Activated CD8-positive, alpha-beta memory T cell treated with anti-CD3 and anti-CD28 coated beads for 1 hour (primary cell): ENCODE measurements at places on chromosomes 6 and 20.

GRCh38 chr20:18240997-18241396, 47.3 kb upstream of the ZNF133 start:
- no peak for DNase-seq

DNA sequence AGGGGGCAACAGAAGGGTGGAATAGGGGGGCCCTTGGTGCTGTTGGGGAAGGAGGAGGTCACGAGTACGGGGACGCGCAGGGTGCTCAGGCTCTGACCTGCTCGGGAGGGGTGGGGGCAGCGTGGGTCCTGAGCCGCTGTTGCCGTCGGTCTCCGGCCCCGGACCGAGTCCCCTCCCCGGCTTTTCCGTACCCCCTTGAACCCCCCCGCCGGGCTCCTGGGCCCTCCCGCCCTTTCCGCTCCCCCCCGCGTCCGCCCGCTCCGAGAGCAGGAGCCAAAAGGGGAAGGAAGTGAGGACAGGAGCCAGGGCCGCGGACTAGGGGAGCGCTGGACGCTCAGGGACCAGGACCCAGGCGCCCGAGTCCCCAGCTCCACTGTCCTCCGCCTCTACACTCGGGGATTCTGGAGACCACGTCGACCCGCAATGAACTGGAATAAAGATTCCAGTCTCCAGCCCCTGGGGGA, at the start of gene RGL2:
Gene RGL2, minus strand, starts transcription at position 170 of the 464 bp plus-strand sequence. CDS start 332 bp downstream, outside the sequence.
- no peak for DNase-seq

DNA sequence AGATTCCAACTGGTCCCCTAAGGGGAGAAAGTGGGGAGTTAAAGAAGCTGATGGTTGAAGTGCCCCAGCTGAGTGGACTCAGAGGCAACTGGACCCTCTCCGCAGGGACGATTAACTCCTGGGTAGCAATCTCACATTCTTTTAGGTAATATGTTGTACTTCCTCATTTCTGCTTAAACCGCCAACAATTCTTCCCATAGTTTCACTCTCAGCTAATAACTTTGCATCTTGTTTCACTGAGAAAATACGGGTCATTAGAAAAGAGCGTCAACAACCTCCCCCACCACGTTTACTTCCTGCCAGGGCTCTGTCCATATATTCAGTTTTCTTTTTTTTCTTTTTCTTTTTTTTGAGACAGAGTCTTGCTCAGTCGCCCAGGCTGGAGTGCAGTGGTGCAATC, 39.5 kb upstream of the CHD6 start:
- DNase-seq = no peak

DNA sequence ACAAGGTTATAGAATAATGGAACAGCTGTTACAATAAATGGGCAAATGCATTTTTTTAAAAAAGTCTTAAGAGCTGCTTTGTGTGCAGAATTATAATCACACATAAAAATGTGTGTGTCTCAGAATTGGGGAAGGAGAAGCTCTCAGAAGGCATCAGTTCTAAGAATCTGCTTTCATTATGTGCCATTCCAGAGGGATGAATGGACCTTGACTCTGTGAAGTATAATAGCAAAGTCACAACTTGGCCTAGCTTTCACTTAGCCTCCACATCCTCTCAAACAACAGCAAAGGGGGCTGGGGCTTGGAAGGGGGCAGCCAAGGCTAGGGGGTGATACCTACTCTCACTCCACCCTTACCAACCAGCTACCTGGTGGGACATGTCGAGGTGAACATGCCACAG, 265.0 kb downstream of the CDC5L start:
- DNase-seq = no peak

DNA sequence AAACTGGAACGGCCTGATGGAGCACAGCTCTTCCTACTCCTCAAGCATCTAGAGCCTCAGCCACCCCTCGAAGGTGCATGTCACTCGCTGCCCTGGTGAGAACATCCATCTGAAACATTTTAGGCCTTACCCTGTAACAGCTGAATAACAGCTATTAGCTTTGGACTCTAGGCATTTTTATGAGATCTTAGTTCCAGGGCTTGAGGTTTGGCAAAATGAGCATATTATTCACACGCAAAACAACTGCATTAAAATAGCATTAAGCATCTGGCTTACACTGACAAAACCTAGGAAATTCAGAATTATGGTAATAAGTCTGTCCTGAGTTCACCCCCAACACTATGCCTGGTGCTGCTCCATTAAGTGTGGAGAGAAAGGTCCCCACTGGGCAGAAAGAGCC, 56.1 kb downstream of the ADAT2 start:
- DNase-seq = no peak

GRCh38 chr20:11020712-11021111, 346.9 kb upstream of the JAG1 start:
- no peak for DNase-seq

DNA sequence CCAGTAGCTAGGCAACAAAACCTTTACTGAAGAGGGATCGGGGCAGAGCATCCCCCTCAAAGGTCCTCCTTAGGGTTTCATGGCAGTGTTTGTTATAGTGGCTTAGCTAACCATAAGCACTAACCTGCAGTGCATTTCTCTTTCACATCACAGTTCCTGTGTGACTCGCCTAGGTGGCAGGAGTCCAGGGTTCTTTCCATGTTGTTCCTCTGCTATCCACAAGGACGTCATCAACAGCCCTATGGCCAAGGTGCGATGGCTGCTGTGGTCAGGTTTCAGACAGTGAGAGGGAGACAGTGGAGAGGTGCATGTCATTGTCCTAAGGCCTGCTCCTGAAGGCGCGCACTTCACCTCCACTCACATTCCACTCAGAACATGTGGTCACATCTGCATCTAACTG, 38.8 kb upstream of the FOXA2 start:
- DNase-seq = no peak

GRCh38 chr20:40933758-40934157, 94.9 kb upstream of the TOP1 start:
- DNase-seq = no peak

GRCh38 chr6:47844881-47845280, 63.0 kb downstream of the OPN5 start:
- DNase-seq = no peak

DNA sequence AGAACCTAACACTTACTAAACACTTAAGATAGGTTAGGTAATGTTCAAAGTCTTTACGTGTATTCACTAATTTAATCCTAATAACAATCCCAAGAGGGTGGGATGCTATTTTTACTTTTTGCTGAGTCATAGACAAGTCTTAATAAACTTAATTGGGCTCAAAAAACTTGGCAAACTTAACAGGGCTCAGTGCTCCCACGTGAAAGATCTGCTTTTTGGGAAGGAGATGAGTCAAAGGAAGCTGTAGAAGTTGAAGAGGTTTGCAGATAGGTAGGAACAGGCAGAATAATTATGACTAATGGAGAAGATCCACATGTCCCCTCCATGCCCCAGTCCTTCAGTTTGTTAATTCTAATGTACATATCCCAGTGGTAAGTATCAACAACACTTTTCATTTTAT, 44.5 kb upstream of the STMND1 start:
- no peak for DNase-seq

GRCh38 chr6:167572106-167572505, 247.2 kb downstream of the TTLL2 start:
- no peak for DNase-seq

- DNase-seq = no peak
These were observed 11.7 kb downstream of the SLC13A3 start for GRCh38 chr20:46639587-46639986.

DNA sequence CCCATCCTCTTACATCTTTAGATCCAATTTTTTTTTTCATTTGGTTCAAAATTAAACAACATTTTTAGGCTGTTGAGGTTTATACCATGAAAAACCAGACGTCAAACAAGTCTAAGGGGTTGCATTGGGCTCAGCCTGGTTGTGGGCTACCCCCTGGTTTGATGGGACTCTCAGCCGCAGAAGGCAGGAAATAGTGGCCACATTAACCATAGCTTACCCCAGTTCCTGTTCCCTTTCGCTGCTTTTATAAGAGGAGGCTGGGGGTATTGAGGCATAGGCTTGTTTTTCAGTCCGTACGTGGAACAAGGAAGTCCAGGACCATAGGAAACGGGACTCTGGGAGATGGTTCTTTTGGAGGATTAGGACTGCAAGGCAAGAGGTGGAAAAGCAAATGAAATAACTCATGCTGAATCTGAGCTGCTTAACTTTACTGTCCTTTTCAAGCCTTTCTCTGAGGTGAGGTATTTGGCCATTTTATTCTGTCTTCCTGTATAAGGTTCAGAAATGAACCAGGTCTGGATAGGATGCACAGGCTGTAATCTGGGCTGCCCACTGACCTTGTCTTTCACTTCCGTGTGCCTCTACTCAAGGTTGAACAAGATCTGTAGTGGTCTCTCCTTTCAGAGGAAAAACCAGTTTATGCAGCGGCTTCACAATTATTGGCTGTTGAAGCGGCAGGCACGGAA, 7.7 kb downstream of the BRPF3 start:
- no peak for DNase-seq

- no peak for DNase-seq
These were observed 79.8 kb upstream of the EYS start for GRCh38 chr6:65786815-65787214.

GRCh38 chr20:5140195-5140594, 13.4 kb downstream of the CDS2 start:
- no peak for DNase-seq

- no peak for DNase-seq
These were observed 160.4 kb downstream of the TPBG start for GRCh38 chr6:82524031-82524430.

DNA sequence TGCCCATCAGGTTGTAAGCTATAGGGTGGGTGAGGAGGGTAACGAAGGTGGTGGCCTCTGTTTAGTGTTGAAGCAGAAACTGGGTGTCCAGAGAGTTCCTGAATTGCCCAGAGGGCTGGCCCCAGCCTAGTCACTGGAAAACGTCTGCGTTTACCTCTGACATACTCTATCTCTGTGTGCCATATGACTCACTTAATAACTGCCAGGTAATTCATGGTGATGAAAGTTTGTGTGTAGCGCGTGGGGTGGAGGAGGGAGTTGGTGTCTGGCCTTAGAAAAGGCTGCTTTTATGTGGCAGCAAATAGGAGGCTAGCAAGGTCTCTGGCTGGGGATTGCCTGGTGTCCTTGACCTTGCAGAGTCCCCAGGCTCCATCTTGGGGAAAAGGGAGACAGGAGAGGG, 47.3 kb downstream of the SLC35D3 start:
- no peak for DNase-seq

GRCh38 chr6:4774296-4774695, 1.9 kb upstream of the CDYL start:
- DNase-seq = no peak

DNA sequence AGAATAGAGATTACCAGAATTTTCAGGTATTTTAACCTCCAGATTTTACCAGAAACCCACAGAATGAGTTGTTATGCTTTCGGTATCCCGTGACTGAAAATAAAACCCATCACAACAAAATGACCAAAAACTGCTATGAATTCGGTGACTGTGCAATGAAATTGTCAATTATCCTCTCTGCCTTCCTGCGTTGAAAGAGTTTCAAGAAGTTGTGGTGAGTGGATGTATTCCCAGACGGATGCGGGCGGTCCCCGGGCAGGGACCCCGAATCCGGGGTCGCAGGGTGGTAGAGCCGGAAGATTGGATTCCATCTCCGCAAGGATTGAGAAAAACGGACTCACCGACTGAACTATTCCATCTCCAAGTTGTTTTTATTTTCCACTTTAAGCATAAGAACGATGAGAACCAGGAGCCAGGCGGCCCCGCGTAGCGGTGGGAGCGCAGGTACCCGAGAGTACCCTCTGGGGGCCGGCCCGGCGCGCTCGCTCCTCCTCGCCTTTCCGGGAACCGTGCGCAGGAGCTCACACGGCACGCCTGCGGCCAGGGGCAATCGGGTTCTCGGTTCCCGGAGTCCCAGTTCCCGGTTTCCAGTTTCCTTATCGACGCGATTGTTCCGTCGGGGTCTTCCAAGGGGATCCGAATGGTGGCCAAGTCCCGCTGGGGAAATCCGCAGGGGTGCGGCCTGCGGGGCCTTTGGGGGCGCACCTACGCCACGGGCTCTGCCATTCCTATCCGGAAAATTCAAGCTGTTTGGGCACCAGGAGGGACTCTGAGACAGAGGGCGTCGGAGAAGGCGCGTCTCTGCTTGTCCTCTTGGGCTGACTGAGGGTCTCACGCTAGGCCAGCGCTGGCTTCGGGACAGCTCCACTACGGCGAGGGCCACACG, 104.9 kb upstream of the PRDM1 start:
- DNase-seq = peak; percentile 17

DNA sequence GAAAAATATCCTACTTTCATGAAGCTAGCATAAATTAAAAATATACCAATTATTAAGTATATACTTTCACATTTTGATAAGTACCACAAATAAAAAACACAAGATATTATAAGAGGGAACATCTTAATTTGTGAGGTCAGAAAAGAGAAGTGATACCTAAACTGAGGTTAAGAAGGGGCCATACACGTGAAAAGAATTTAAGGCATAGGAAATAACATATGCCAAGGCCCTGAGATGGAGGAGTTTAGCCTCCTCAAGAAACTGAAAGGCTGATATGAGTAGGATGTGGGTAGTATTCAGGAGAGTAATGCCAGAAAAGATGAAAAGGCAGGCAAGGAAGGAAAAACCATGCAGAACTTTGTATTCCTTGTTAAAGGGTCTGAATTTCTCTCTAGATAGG, 116.6 kb upstream of the HTR1E start:
- DNase-seq = no peak

GRCh38 chr6:118667988-118668387, 16.6 kb upstream of the CEP85L start:
- DNase-seq = no peak

DNA sequence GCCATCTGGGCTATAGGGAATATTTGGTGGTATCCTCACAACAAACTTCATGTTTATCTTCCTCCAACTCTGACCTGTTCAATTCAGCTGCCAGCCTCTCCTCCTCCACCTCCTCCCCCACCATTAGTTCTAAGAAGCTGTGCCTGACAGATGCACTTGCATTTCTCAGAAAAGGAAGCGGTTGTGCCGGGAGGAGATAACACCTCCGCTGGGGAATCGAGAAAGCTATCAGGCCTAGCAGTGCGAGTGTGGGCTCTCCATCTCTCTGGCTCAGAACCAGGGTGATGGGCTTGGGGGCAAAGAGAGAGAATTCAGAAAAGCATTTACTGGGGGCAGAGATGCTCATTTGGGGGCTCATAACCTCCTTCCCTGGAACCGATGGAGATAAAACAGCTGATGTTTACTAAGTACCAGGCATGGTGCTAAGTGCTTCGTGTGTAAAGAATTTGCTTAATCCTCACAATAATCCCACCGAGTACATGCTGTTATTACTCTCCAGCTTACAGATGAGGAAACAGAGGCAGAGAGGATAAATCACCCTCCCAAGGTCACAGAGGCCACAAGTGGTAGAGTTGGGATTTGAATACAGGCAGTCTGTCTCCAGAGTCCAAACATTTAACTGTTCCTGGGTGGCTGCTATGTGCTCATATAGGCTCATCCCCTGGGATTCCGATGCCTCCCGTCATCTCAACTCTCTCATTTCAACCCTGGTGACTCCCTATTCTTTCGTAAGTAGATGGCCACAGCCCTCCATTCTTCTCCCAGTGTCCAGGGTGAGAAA, 38.3 kb downstream of the COX4I2 start:
- no peak for DNase-seq

DNA sequence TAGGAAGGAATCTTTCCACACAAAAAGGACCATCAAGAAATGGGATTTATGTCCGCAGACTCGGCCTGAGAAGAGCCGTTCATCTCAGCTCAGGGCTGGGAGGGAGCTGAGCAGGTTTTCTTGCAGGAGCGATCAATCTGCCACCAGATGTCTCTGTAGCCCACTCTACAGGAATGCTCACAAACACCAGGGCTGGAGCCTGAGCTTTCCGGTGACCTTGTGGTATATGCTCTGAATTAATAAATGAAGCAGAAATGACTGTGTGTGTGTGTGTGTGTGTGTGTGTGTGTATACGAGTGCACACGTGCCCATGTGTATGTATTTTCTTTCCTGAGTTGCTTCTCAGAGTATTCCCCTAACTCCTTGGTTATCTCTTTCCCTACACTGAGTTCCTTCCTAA, 12.0 kb downstream of the CD83 start:
- DNase-seq = no peak
